ENCODE measurements at places on chromosomes 6 and 20.

DNA sequence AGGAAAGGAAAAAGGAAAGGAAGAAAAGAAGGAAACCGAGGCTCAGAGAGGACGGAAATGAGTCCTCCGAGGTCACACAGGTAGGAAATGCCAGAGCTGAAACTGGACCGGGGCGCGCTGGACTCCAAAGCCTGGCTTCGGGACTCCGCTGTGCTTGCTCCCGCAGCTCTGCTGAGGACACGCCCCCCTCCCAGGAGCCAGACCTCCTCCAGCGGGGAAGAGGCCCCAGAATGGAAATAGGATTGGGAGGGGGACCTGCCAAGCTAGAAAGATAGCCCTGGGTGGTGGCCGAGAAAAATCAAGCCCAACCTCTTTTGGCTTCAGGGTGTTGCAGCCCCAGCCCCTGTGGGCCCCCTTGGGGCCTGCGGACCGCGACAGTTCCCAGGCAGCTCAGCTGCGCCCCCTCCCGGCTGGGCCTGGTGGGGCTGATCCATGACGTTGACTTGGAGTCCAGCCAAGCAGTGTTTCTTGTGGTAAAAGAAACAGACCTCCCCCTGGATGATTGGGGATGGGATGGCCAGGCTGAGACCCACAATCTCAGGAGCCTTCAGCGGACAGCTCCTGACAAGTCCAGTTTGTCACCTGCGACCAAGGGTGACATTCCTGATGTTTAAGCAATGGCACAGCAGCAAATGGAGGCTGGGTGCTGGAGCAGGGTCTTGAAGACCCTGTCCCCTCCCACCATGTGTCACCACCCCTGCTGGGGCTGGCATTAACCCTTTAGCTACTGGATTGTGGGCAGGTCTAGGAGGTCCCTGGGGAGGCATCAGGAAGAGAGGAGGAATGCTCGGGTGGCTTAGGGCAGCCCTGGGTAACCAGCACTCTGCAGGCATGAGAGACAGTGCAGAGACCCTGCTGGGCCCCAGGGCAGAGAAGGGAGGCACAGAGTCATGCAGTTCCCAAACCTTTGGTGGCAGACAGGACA lies 55.4 kb downstream of the RIPOR3 start:
- peak; percentile 94 for DNase-seq

DNA sequence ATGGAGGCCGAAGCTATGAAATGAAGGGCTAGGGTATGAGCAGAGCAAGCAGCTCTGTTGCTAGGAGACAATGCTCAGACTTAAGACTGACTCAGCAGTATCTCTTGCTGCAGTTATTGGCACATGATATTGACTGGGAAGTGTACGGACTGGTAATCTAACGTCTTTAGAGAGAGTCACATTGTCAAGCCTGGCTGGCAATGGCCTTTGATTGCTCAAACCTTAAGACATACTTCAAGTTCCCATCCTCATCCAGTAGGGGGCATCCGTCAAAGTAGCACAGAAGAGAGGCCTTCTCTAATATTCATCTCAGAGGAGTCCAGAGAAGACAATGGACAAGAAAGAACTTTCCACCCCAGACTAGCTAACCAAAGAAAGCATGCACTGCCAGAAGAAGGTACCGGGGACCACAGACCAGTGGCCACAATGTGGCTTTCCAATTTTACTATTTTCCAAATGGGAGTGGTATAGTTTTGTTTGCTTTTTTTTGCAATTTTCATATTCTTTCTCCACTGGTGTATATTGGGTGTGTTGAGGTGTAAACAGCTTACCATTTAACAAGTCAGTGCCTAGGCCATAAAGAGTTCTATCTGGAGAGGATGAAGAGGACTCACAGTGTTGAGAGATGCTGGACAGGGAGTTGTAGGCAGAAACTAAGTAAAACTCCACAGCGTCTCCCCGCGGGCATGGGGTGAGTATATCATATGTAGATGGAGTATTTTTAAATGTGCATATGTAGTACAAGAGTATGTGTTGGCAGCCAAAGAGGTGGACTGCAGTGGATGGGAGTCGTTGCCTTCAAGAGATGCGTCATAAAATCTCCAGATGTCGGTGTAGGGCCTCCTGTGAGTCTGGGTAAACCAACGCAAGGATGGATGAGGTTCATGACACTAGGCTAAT lies 36.7 kb downstream of the LRFN2 start:
- peak; percentile 75 for DNase-seq

DNA sequence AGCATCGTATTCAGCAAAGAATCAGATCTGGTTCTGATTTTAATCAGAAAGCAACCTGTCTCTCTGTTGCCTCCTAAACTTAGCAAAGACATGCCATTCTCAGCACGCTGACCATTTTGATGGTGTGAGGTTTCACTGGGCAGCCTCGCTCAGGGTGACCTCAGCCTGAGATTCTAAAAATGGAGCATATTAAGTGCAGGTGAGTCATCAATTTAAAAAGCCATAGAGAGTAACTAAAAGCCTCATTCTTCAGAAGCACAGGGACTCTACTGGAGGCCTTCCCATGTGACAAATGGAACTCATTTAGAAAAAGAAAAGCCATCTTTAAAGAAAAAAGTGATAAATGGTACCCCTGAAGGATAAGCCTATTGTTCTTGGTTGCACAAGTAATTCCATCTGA lies 91.3 kb downstream of the FILIP1 start:
- DNase-seq = no peak

GRCh38 chr6:158033751-158034702 lies 52.4 kb downstream of the SYNJ2 start:
- no peak for DNase-seq

- DNase-seq = no peak
These were observed 32.6 kb downstream of the UTRN start for GRCh38 chr6:144317736-144318135.

GRCh38 chr6:170093658-170094596 lies 197.0 kb downstream of the DLL1 start:
- DNase-seq = no peak

DNA sequence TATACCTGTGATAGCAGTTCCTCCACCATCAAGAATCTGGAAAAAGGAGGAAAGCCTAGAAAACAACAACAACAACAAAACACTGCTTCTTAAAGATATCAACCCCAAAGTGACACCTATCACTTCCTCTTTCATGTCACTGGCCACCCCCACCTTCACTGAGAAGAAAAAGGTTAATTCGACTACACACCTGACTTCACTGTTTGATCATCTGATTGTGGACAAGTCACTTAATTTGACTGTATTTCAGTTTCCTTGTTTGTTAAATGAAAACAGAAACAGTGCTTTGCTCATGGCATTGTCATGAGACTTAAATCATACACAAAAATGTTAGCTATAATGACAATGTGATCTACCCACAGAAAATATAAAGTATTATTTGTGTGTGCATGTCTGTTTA lies 280.6 kb upstream of the SULF2 start:
- no peak for DNase-seq

DNA sequence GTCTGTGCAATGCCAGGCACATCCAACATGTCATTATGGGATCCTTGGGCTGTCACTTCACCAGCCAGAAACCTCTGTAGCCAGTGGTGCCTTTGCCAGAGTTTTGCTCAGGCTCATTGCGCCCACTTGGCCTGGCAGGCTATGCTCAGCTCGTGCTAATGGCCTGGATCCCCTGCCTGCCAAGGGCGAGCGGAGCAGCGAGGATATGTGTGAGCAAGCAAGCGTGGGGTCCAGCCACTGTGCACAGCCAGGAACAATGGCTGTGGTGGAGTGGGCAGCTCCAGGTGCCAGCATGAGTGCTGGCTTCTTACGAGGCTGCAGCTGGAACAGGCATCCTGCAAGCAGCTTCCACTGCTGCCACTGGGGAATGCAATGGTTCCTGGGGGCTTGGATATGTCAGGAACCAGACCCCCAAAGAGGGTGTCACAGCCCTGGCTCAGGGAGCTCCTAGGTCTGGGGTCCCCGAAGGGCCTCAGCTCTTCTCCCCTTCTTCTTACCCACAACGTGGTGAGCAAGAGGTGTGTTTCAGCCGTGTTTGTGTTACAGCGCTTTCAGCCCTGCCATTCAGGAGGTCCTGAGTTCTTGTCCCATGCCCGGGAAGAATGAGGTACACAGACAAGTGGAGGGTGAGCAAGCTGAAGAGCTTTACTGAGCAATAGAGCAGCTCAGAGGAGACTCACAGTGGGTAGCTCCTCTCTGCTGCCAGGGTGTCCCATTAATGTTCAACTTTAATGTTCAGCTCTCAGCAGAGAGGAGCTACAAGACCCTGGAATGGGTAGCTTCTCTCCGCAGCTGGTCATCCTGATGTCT lies 22.3 kb upstream of the TOP1 start:
- DNase-seq = no peak

DNA sequence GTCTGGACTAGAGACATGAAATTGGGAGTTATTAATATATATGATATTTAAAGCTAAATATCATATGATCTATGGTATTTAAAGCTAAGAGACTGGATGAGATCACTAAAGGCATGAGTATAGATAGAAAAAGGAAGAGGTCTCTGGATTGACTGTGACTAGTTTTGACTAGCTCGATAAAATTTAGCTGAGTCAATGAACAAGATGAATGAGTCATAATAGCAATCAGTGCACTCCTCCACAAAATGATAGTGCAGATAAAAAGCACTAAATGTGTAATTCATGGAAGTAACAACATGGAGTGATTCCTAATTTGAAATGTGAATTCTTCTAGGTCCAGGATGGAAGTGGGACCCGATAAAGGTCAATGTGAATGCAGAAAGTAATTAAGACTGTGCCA lies 127.4 kb downstream of the PFDN4 start:
- no peak for DNase-seq

DNA sequence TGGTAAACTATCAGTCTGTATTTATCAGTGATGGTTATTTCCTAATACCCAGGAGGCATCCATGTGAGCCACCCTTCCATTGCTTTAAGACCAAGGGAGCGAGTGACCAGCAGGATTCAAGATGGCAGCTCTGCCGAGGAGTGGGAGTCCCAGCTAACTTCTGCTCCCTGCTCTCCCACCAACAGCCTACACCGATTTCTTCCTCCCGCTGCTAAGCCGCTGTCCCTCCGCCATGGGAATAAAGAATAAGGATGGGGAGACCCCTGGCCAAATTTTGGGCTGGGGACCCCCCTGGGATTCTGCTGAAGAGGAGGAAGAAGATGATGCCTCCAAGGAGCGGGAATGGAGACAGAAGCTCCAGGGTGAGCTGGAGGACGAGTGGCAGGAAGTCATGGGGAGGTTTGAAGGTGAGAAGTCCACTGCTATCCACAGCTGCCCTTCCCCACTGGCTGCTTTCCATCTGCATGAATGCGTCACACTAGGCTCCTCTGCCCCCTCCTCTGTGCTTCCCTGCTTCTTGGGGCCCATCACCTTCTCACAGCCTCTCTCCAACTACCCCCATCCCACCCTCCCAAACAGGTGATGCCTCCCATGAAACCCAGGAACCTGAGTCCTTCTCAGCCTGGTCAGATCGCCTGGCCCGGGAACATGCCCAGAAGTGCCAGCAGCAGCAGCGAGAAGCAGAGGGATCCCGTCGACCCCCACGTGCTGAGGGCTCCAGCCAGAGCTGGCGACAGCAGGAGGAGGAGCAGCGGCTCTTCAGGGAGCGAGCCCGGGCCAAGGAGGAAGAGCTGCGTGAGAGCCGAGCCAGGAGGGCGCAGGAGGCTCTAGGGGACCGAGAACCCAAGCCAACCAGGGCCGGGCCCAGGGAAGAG lies 10.3 kb downstream of the NFKBIL1 start:
- no peak for DNase-seq

DNA sequence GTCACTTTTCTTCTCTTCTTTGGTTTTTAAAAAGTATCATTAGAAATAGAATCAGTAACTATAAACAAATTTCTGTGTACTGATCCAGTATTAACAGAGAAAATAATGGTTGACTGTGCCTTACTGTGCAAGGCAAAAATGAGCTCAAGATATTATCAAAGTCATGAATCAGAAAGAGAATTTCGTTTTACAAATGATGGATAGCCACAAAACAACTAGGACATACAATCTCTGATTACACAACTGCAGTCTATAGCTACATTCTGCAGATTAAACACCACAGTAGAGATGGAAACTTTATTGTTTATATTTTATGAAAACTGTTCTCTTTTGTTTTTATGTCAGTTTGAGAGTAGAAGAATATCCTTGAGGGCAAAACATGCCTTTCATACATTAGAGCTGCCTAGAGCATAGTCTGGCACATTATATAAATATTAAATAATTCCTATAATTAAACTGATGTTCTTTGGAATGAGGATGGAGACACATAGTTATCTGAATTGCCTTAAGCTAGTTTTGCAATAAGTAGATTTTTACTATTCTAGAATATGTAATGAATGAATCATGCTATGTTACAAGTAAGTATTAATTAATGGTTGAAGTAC lies 333.1 kb downstream of the LAMA2 start:
- no peak for DNase-seq

DNA sequence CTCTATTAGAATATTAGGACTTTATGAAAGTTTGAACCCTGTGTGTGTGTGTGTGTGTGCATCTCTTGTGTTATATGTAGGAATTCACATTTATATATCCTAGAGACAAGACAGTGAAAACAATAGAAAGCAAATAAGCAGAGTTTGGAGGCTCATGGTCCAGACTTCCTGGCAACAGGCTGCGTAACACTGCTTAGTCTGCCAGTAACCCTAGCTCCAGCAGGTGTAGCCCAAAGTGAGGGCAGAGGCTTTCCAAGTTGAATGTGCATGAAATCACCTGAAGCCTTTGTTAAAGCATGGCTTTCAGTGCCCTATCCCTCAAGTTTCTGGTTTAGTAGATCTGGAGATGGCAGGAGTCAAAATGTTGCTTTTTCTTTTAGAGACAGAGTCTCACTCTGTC lies 569.9 kb downstream of the KIF16B start:
- DNase-seq = no peak

GRCh38 chr6:106599440-106599839 lies 29.9 kb downstream of the RTN4IP1 start:
- DNase-seq = no peak

GRCh38 chr20:22559711-22560318 lies 24.6 kb downstream of the FOXA2 start:
- DNase-seq = no peak

- DNase-seq = no peak
These were observed 355.1 kb downstream of the EPM2A start for GRCh38 chr6:145380186-145380585.

DNA sequence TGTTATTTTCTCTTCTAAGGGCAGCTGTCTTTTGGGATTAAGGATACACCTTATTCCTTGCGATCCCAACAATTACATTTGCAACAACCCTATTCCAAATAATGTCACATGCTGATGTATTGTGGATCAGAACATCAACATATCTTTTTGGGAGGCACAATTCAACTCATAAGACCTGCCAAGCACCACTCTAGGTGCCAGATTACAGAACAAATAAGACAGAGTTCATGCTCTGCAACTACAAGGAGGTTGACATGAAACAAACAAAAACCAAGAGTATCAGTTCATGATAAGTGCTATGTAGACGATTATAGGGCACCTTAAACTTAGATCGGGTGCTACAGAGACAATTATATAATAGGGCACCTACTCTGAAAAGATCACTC lies 203.2 kb upstream of the SGK1 start:
- no peak for DNase-seq

DNA sequence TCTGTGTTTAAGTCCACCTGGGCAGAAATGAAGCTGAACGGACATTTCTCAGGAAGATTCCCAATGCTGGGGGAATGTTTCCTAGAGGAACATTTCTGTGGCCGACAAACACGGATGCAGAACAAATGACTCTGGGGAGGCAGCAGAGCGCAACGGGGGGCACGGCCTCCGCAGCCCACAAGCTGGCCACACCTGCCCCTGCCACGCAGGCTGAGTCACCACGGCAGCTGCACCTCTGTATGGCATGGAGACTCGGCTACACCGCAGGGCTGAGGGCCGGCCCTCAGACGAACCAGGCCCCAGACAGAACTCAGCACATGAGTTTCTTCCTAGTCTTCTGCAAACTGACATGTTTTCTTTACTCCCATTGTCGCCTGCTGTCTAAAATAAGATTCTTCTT lies 10.0 kb upstream of the PRR18 start:
- DNase-seq = no peak

- DNase-seq = no peak
These were observed 69.2 kb downstream of the PTPRA start for GRCh38 chr20:2942439-2942838.

Measured in mesendoderm (in vitro differentiated cells).